ENCODE measurements at places on chromosomes 13 and 19. TPM values are rescaled to one million over a fixed set of nuclear protein-coding genes. Genes with fewer than 3 reads are reported as not detected.

DNA sequence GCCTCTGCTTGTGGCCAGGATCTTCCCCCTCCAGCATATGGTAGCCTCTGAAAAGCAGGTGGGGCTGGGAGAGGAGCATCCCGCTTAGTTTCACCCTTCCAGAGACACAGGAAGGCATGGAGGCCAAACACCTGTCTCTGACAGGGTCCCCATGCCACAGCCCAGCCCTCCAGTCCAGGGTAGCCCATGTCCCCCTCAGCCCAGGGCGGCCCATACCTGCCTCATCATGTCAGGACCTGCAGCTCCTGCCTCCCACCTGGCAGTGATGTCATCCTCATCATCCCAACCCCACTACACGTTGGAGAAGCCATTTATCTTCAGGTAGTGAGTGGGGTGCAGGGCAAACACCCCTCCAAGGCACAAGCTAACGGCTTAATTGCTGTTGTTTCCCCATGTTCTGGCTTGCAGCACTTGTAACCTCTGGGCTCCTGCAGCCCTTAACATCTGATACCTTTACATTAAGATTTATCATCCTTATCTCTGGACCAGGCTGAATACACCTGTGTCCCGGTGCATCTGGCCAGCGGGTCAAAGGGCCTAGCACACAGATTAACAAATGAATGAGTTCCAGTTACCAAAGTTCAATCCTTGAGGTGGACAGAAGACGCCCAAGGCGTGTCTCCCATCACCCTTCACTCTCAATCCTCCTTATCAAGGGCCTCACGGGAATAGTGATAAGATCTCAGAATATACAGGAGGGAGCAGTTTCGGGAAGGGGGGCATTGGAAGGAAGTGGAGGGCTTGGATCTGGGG, 22.2 kb downstream of the ZNF175 start:
- DNase-seq: no peak

DNA sequence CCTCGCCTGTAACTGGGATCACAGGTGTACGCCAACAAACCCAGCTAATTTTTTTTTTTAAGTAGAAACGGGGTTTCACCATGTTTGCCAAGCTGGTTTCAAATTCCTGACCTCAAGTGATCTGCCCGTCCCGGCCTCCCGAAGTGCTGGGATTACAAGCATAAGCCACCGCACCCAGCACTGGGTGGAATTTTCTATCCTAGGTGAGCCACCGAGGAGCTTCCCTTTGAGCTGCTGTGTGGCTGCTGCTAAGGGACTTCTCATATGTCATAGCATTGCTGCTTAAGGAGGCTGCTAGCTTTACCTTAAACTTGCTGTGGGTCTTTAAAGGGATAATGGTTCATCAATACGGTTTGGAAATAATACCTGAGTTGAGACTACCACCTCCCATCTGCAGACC, 2.9 kb upstream of the AMER2 start:
- no peak for DNase-seq

KCTD12 gene
- 80.9 TPM for polyA plus RNA-seq

TINCR gene
- polyA plus RNA-seq: 0.28 TPM

- DNase-seq: no peak
Observed at GRCh38 chr19:13098277-13099072, 4.2 kb downstream of the LYL1 start.

- no peak for DNase-seq
Observed at GRCh38 chr19:1053176-1054101, 13.5 kb upstream of the ARHGAP45 start.

CFAP97D2 gene
- not detected for polyA plus RNA-seq

DNA sequence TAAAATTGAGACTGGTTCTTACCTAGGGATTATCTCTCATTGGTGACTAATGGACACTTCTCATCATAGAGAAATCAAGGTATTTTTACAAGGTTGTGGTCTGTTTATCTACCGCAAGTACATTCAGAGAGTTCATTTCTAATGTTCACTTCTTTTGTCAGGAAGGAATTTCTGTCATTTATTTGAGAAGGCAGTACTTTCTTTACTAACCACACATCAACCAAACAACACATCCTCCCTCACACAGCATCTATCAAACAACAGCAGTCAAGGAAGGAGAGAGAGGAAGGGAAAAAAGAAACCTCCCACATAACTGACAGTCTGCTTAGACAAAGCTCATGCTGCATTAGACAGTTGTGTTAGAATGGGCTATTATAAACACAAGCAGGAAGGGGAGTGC, 182.3 kb upstream of the KLF12 start:
- DNase-seq: no peak

GRCh38 chr13:20799726-20800416, 26.1 kb upstream of the EEF1AKMT1 start:
- DNase-seq: no peak

Data from renal pelvis (tissue), 12 donors.